ENCODE measurements at places on chromosomes 13 and 19.

GRCh38 chr13:99505814-99506269, 4.6 kb downstream of the TM9SF2 start:
- DNase-seq = peak; percentile 39

GRCh38 chr13:108828086-108828815, 198.8 kb downstream of the MYO16 start:
- no peak for DNase-seq

- DNase-seq = no peak
Observed at GRCh38 chr13:98123176-98123575, 19.7 kb upstream of the FARP1 start.

GRCh38 chr13:107231944-107232343, 664.0 kb upstream of the ARGLU1 start:
- DNase-seq = no peak

DNA sequence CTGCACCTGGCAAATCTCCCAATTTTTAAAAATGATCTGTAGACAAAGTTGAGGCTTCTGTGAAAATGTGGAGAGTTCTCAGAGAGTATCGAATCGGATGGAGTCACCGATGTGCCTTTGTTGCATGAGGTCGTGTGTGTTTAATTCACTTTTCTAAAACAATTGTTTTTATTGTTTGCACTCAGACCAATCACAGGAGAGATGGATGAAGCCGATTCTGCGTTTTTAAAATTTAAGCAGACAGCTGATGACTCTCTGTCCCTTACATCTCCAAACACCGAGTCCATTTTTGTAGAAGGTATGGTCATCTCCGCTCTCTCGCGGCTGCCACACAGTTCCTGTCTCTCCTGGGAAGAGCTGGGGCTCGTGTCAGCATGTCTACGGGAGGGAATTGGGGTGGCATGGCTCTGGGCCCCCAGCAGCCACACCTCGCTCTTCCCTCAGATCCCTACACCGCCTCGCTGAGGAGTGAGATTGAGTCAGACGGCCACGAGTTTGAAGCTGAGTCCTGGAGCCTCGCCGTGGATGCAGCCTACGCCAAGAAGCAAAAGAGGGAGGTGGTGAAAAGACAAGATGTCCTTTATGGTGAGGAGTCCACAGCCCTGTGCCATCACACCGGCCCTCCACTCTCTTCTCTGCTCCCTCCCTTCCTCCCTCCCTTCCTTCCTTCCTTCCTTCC, 47.2 kb downstream of the PEX11G start:
- DNase-seq = no peak

DNA sequence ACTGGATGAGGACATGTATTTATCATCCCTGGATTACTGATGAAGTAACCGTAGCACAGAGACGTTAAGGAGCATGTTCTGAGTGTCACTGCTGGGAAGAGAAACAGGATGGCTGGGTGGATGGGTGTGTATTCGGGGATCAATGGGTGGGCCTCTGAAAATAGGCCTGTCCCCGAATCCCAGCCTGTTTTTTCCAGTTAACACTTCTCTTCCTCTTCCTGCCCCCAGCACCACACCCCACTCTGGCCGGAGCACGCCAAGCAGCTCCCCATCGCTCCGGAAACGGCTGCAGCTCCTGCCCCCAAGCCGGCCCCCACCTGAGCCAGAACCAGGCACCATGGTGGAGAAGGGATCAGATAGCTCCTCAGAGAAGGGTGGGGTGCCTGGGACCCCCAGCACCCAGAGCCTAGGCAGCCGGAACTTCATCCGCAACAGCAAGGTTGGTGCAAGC, 8.8 kb downstream of the GRAMD1A start:
- no peak for DNase-seq

- peak; percentile 91 for DNase-seq
Observed at GRCh38 chr19:2016041-2016807, 710 bp upstream of the BTBD2 start.

GRCh38 chr19:2333027-2333806, 4.7 kb downstream of the SPPL2B start:
- DNase-seq = no peak

DNA sequence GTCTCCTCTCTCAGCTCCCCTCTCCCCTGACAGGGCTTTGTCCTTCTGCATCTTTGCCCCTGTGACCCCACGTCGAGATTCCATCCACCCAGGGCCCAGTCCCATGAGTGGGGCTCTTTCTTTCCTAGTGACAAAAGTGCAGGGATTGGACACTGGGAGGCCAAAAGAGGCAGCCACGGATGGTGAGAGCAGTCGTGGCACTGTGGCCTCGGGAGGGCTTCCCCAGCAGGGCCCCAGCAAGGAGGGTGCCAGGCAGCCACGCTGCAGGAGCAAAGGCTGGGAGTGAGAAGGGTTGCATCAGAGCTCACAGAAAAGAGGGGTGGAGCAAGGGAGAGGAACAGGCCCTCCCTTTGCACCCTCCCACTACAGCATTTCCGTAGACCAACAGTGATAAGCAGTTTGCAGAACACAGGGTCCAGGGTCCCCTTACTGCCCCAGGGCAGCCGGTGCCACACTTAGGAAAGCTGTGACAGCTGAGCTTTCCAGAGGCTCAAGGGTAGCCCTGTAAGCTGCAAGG, 4.9 kb downstream of the ZSCAN1 start:
- no peak for DNase-seq

DNA sequence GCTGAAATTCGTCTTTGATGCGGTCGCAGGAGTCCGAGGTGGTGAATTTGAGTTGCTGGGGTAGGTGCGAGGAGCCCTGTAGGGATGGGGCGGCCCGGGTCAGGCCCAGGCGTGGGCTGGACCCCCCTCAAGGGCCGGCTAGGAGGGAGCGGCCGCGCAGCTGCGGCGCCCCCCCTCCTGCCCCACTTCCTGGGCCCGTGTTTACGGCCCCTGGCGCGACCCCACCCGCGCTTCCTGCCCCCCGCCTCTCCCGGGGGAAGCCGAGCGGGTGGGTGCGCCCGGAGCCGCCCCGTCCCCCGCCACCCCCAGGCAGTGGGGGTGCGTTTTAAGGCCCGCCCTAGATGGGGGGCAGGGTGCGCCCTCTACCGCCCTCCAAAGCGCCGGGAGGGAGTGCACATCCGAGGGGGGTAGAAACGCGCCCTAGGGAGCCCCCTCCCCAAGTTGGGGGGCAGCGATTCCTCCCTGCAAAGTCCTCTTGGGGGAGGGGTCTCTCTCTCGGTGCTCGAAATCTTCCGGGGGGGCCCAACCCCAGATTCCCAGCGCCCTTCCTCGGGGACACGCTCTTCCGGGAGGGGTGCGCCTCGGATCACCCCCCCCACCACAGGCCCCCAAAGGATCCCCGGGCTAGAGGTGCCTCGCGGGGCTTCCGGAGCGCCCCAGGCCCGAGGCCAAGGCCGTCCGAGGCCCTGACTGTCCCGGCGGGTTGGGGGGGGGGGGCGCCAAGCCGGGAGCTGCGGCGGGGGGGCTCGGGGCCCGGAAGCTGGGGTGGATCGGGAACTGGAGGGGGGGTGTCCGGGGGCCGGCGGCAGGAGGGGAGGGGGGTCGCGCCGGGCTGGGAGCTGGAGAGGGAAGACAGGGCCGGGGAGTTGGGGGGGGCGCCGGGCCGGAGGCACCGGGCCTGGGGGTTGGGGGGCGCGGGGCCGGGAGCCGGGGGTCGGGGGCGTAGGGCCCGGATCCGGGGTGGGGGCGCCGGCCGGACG, 823 bp downstream of the TLE5 start:
- peak; percentile 57 for DNase-seq

DNA sequence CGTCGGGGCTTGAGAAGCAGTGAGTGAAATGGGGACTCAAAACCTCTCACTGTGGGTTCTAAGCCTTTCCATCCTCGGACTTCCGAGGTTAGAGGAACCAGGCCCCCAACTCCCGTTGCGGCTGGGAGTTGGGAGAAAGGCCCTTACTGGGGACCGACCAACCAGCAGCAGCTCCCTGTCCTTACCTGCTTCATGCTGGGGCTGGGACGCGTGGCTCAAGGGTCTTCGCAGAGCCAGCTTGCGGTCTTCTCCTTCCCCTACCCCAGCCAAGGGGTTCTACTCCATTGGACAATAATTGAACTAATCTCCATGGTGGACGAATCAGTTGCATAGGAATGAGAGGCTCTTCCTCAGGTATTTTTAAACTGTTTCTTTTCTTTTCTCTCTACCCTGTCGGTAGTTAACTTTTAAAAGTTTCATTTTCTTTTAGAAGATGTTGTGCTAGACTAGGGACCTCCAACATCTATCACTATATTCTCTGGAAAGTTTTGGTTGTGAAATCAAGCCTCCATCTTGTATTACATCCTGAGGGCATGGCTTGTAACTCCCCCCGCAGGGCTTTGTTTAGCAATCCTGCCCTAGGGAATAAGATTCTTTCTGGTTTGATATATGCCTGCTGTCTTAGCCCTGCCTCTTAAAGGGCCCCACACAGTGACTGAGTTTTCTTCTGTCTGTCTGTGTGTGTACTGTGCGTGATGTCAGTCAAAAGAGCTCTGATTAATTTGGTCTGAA, 1027.1 kb upstream of the PCDH9 start:
- no peak for DNase-seq

GRCh38 chr13:80727321-80727975, 386.5 kb upstream of the SPRY2 start:
- no peak for DNase-seq

- DNase-seq = peak; percentile 85
Observed at GRCh38 chr19:45526143-45526542, 18.9 kb downstream of the VASP start.

- DNase-seq = peak; percentile 21
Observed at GRCh38 chr13:96958286-96958891, 35.9 kb downstream of the OXGR1 start.

DNA sequence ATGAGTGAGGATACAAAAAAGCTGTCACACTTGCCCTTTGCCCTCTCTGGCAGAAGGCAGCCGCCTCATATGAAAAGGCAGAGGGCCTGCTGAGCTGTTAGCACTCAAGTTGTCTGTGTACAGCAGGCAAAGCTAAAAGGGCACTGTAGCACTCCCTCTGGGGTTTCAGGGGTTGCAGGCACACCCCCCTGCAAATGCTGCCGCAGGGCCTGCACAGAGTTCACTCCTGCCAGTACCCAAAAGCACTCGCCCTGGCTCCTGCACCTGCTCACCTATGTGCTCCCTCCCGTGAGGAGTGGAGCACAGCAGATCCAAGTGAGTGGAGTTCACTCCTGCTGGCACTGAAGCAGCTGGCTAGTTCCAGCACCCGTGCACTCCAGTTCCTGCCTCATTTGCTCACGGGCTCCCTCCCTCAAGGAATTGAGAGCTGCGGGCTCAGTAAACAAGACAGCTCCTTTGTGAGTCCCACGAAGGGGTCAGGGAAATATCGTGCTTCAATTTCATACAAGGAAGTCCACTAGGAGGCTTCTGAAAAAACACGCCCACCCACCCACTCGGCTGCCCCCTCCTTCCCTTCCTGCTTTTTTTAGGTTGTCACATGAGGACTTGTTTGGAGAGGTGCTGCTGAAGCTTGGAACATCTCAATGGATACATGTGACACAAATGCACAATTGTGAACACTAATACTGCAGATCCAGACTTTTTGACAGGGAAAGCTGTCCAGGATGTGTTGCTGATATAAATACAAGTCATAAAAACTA, 9.9 kb upstream of the RCBTB2 start:
- peak; percentile 14 for DNase-seq

DNA sequence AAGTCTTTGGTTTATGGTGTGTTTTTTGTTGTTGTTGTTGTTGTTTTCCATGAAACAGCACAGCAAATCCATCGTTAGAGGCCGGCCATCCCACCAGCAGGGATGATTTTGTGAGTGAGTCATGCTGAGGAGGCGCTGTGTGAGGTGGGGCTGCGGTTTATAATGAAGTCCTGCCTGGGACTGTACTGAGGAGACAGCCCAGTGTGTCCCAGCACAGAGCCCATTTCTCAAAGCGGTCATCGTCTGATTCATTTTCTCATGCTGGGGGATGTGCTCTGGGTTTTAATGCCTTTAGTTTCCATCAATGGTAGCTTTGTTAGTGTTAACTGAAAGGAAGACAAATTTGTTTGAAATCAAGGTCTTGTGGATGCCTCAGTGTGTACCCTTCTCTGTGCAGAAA, 129.3 kb upstream of the SERP2 start:
- peak; percentile 64 for DNase-seq

- no peak for DNase-seq
Observed at GRCh38 chr19:29285878-29286277, 72.9 kb upstream of the UQCRFS1 start.

- DNase-seq = no peak
Observed at GRCh38 chr13:54415753-54416366, 1387.2 kb downstream of the OLFM4 start.

DNA sequence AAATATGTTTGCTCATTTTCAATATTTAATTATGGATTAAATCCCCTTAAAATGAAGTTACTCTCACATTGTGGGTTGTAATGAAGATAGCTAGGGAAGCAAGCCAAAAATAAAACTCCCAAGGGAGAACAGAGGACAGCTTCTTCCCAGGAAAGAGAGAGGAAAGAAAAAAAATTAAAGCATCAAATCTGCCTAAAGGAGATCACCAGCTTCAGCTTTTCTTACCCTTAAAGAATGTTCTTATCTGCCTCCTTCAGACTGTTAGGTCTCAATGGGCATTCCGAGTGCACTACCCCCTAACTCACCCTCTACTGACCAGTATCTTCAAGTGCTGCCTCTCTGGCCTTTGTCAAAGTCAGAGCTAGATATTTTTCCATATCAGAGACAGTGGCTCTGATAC, 55.2 kb downstream of the XPO4 start:
- no peak for DNase-seq

Data from EH (cell line).